ENCODE measurements at places on chromosomes 13 and 19.
A peak's percentile ranks its signal among the peaks of the same experiment; 100 is the strongest.

- DNase-seq, result peak; percentile 73
Measured at GRCh38 chr19:29672933-29673336, 7.7 kb downstream of the PLEKHF1 start.

- no peak for DNase-seq
Measured at GRCh38 chr13:105773863-105774538, 761.5 kb downstream of the EFNB2 start.

DNA sequence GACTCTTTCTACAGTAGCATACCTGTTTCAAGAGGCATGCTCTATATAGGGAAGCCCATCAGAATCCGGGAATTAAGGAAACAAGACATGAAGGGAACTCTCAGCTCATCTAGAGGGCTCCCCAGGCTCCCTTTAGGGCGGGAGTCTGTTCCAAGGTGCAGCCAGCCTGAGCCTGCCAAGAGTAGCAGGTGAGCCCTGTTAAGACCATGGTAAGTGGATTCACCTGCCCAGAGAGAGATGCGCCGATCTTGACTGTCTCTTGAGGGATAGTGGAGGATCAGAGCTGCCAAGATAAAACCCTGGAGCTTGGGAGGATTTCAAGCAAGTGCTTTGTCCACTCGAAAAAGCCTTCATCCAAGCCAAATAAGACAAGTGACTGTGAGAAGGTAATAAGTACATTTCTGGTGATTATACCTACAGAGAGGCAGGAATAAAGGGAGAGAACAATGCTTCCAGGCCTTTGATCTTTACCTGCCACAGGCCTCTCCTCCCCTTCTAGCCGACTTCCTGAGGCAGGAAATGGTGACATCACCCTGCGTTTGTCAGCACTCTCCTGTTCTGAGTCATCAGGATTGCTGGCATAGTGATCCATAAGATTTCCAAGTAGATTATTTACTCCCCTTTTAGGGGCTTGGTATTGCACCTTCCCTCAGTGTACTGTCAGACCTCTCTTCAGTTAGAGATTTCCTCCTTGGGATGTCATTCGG is 31.5 kb downstream of the KLF5 start:
- no peak for DNase-seq

GRCh38 chr19:47593860-47594259 is 15.1 kb upstream of the BICRA start:
- DNase-seq, result no peak

DNA sequence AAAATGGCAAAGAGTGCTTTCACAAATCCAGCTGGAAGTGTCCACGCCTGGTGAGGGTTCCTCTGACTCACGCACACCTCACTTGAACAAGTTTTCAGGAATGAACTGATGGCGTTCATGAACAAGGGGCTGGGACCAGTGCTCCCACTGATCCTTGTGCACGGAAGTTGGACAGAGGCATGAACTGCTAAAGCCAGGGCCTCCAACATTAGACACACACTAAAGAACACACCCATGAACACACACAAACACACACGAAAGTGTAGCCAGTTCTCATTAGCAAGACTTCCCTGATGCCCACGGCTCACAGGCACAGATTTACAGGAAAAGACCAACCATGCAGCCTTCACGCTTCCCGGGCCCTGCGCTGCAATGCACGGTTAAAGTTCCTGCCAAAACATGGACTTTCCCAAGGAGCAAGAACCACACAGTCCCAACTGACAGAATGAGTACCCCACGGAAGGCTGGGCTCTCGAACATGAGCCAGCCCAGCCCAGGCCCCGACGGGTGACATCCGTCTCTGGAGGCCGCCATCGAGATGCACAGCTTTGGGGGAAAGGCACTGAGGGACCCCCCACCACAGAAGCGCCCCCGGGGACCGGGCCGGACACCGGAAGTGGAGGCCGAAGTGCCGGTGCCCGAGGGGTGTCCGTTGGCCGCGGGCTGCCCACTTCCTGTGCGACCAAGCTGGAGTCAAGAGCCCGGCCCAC is 808 bp downstream of the DNMT1 start:
- no peak for DNase-seq

DNA sequence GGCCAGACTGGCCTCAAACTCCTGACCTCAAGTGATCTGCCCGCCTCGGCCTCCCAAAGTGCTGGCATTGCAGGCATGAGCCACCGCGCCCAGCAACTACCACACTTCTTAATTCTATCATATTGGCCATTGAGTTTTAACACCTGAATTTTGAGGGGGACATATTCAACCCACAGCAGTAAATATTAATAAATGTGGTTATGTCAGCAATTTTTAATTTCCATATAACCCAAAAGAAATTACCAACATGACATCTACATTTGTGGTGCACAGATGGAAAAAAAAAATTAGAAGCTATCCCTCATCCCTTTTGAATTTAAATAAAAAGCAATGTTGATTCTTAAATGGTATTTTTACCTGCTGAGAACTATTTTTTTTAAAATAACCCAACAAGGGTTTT is 88.7 kb downstream of the SLITRK6 start:
- DNase-seq, result no peak

GRCh38 chr19:38715555-38715954 is 28.7 kb downstream of the CAPN12 start:
- DNase-seq, result no peak

- DNase-seq, result no peak
Measured at GRCh38 chr19:15252398-15253018, 20.3 kb upstream of the EPHX3 start.
